Non-pigmented ciliary epithelial cell (primary cell): ENCODE measurements at places on chromosomes 1 and 21.

DNA sequence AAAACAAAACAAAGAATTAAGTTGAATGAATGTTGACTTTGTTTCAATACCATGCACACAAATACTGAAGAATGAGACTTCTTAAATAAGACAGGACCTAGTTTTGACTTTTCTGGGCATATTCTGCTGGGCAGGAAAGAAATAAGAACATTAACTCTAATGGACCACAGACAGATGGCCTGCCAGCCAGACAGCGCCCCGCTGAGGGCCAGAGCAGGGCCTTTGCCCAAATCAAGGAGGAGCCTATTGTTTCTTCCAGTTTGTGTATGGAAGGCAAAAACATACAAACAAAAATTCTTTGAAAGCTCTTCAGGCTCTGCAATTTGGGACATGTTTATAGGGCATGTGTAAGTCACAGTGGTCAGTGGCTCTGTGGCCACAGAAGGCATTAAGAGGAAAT is 44.4 kb upstream of the KIF26B start:
- no peak for DNase-seq

GRCh38 chr1:22420455-22421053 is 31.1 kb upstream of the ZBTB40 start:
- peak; percentile 40 for DNase-seq

DNA sequence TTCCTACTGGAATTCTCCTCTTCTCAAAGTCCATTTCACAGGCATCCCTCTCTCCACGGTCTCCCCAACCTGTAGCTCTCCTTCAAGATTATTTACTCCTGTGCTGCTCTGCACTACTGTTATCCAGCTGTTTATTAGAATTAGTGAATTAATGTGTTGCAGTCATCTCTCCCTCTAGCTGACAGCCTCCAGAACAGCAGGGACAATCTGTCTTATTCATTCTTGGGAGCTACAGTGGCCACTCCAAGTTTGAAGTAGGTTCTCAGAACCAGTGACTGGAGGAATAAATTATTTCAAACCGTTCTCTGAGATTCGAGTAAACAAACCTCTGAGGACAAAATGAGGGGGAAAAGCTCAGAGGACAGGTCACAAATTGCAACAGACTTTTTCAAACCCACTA is 330.9 kb downstream of the RRAGC start:
- no peak for DNase-seq

DNA sequence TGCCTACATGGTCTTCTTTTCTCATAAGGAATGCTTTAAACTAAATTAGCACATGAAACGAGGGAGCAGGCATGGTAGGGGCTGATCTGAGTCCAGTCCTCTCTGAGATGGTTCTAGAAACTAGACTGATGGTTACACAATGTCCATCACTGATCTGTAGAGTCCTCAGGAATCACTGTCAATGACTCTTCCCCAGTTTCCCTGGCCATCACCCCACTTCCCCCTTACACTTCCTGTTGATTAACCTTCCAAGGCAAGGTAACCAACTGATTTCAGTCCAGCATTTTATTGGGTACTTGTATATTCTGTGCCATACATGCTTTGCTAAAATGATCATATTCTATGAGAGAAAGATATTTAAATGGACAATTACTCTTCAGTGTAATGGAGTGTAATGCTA is 100.6 kb upstream of the ARTN start:
- no peak for DNase-seq

- no peak for DNase-seq
Observed at GRCh38 chr1:162145280-162145965, 75.9 kb downstream of the NOS1AP start.

- DNase-seq: no peak
Observed at GRCh38 chr1:200445213-200445612, 35.4 kb upstream of the ZNF281 start.
